Right lobe of liver (tissue), 6 donors: ENCODE measurements at places on chromosomes 1 and 21.

- no peak for DNase-seq
- H3K27me3 ChIP-seq = no peaks in the 10 kb centered on the region
- H3K4me1 ChIP-seq = no peaks in the 10 kb centered on the region
- H3K27ac ChIP-seq = no peak overlapping the region
Observed at GRCh38 chr1:39261712-39262221, 57.3 kb downstream of the MACF1 start.

- no peak overlapping the region for H3K27ac ChIP-seq
- H3K36me3 ChIP-seq = no peaks in the 10 kb centered on the region
- no peak overlapping the region for H3K4me3 ChIP-seq
- H3K4me1 ChIP-seq = no peaks in the 10 kb centered on the region
- DNase-seq = no peak
- no peaks in the 10 kb centered on the region for H3K27me3 ChIP-seq
Observed at GRCh38 chr1:107786203-107786845, 178.7 kb downstream of the VAV3 start.

DNA sequence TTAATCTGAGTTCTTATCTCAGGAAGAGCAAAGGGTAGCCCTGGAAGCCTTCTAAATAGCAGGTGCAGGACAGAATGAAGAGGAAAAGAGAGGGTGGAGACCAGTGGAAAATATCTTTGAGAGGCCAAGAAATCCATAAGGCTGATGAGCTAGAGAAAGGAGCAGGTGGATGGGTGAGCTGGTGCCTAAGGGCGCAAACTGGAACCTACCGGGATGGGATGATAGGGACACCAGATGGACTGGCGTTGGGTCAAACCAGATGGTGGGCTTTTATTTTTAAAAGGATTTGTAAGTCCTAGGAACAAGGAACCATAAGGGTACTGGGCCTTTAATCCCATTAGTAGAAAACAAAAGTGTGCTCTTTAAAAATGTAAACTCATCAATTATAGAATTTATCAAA lies 59.7 kb downstream of the RGL1 start:
- H3K4me3 ChIP-seq = no peak overlapping the region
- no peaks in the 10 kb centered on the region for H3K27me3 ChIP-seq
- H3K27ac ChIP-seq = no peak overlapping the region
- no peak for DNase-seq
- H3K36me3 ChIP-seq = no peaks in the 10 kb centered on the region
- H3K4me1 ChIP-seq = no peaks in the 10 kb centered on the region

DNA sequence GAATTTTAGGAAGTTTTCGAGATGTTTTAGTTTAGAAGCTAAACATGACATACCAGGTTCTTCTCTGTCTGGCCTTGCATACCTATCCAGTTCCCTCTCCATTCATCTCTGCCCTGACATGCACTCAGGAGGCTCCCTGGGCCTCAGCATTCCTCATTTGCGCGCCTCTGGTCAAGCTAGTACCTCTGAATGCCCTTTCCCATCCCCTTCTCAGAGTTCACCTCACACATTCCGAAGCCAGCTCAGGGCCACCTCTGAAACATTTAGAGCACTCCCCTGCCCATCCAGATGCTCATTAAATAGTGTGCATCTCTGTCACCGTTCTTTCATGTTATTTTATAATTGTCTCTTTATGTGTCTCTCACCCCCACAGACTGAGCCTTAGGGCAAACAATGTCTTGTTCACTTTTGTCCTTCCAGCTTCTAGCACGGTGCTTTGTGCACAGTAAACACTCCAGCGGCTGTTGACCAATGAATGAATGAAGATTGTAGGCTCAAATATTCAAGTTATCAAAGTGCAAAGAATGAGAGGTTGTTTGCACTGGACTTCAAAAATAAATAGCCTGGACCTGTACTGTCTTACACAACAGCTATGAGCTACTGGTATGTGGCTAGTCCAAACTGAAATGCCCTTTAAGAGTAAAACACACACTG lies 1.2 kb upstream of the DHCR24 start:
- peak; percentile 56 for DNase-seq
- peaks cover 4% of the 10 kb centered on the region for H3K4me1 ChIP-seq

GRCh38 chr21:36322083-36322424 lies 2.1 kb downstream of the MORC3 start:
- no peaks in the 10 kb centered on the region for H3K27me3 ChIP-seq
- H3K4me3 ChIP-seq = no peak overlapping the region
- H3K36me3 ChIP-seq = peaks cover 2% of the 10 kb centered on the region
- H3K27ac ChIP-seq = peak overlapping the region; percentile 96
- H3K4me1 ChIP-seq = peaks cover 29% of the 10 kb centered on the region
- no peak for DNase-seq

GRCh38 chr1:206415942-206416341 lies 54.3 kb upstream of the IKBKE start:
- no peaks in the 10 kb centered on the region for H3K4me1 ChIP-seq
- DNase-seq = no peak
- H3K27me3 ChIP-seq = no peaks in the 10 kb centered on the region
